ENCODE measurements at places on chromosomes 5 and 9.

DNA sequence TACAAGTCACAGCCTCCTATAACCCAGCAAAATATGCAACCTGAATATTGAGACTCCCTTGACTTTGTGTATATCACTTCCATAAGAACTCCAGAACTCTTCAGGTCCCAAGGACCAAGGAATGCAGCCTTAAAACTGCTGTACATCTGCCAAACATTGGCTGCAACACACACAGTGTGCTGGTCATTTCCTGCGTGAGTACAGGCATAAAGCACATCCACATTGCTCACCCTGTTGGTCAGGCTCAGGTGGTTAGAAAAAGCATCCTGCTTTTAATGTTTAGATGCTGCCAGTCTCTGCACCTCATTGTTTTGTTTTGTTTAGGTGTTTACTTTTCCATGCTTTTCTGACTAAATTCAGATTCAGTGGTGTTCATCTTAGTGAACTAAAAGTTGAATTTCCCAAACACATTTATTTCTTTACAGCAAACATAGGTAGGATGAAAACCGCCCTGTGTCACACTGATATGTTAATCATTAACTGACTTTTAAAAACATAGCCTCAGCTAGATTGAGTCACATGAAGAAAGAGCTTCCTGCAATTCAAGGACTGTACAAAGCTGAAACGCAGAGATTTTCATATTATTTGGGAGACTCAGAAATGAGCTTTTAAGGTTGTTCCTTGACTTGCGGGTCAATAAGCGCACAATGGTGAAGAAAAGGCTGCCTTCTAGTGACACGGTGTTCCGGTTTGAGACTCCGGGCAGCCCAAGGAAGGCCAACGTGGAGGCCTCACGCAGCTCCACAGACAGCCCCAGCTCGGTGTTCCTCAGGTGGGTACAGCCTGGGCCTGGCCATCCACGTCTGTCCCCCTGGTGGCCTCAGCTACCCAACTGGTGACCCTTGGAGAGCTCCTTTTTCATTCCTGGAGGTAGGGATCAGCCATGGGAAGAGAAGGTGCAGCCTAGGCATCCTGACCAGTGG, 52.2 kb upstream of the GRAMD2B start:
- no peak for DNase-seq

GRCh38 chr5:57804007-57804444, 321.4 kb upstream of the ACTBL2 start:
- DNase-seq = no peak

GRCh38 chr9:134272302-134273023, 53.8 kb upstream of the RXRA start:
- no peak for DNase-seq

- no peak for DNase-seq
These were observed 438.4 kb downstream of the ISL1 start for GRCh38 chr5:51821697-51822096.

- DNase-seq = no peak
These were observed 201.2 kb downstream of the ADAMTS12 start for GRCh38 chr5:33690374-33691135.

GRCh38 chr5:127849408-127849807, 146.2 kb downstream of the CCDC192 start:
- DNase-seq = no peak

DNA sequence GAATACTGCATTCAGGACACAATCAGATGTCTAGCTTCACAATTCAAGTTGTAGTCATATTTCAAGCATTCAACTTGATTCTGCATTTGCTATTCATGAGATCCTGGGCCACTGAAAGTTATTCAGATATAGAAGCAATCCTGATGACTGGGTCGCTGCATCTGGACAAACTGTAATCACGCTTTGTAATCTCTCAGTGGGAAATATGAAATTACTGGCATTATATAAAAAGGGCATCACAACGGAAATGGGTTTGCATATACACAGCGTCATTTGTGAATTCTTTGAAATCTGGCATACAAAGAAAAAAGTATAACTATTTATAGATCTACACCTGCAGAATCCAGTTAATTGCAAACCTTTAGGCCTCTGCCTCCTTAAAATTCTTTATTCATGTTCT, 102.2 kb downstream of the PARP8 start:
- DNase-seq = no peak

- no peak for DNase-seq
These were observed 54.1 kb downstream of the FER start for GRCh38 chr5:108801776-108802175.
